Frontal cortex (tissue), 4 donors: ENCODE measurements at places on chromosomes 12 and 14. TPM values are rescaled to one million over a fixed set of nuclear protein-coding genes. Genes with fewer than 3 reads are reported as not detected.
A peak's percentile ranks its signal among the peaks of the same experiment; 100 is the strongest.

PLA2G1B gene
- not detected for total RNA-seq

C12orf50 gene
- not detected for total RNA-seq

DNA sequence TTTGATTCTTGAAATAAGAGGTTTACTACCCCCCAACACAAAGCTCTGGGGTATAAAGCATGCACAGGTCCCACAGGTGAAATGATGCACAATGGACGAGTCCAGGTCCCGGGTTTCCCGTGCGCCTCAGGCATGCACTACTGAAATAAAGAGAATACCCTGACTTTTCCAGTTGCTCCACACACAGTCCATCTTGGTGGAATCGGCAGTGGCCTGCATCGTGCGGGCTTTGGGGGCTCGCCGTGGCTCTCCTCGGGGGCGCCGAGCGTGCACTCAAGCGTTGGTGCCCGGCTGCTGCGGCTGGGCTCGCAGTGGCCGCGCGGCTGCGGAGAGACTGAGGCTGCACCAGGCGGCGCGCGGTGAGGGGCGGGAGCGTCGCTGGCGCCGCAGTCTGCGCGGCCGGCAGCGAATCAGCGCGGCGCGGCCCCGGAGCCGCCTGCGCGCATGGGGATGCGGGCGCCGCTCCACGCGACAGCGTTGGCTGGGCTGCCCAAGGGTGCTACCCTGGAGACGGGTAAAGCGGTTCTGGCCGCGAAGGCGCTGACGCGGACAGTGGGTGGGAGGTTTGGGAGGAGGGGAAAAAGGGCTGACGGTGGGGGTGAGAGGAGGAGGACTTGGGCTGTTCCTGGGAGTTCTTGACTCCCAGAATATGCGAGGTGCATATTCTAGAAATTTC is 53.8 kb upstream of the CCDC175 start:
- peak; percentile 58 for DNase-seq

GRCh38 chr12:23253191-23253590 is 628.2 kb downstream of the ETNK1 start:
- DNase-seq: no peak

- DNase-seq: peak; percentile 60
Observed at GRCh38 chr12:6532927-6533652, 1.2 kb upstream of the GAPDH start.
